Gastrocnemius medialis (tissue), 4 donors: ENCODE measurements at places on chromosomes 16 and 17. TPM values are rescaled to one million over a fixed set of nuclear protein-coding genes. Genes with fewer than 3 reads are reported as not detected.
A peak's percentile ranks its signal among the peaks of the same experiment; 100 is the strongest.

DNA sequence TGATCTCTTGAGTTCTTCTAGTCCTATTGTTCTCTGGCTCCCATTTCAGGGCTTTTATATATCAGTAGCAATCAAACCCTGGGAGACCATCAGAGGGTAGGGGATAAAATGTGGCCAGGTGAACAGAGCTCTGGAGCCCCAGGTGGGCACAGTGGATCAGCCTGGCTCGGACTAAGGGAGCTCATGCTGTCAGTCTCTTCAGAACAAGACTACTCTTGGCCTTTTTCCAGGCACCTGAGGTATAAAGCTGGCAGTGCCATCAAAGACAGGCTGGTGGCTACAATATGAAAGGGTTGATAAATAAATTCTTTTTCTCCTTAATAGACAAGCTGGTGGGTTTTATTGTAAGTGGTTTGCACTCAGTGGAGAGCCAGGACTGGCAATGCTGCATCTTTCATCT, 160.0 kb upstream of the CCL2 start:
- DNase-seq, result no peak
- no peaks in the 10 kb centered on the region for H3K27me3 ChIP-seq
- no peaks in the 10 kb centered on the region for H3K4me1 ChIP-seq
- no peak overlapping the region for H3K27ac ChIP-seq
- H3K4me3 ChIP-seq, result no peak overlapping the region

DNA sequence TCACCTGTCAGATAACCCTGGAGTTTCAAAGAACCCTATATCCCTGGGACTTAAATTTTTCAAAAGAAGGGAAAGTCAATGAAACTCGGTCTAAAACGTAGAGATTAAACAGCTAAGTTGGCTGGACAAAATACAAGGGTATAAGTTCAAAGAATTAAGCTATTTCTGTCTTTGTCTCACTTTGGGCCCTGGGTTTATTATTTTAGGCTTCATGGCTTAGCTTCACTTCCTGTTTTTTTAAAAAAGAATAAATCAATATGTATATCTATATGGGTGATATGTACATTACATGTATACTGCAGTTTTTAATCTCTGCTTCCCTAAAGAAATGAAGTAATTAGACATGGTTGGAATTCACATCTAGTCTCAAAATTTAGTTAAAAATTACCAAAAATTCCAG, 132.3 kb downstream of the TRIM37 start:
- DNase-seq, result no peak
- H3K27me3 ChIP-seq, result no peaks in the 10 kb centered on the region
- no peaks in the 10 kb centered on the region for H3K4me1 ChIP-seq
- no peak overlapping the region for H3K27ac ChIP-seq
- no peaks in the 10 kb centered on the region for H3K36me3 ChIP-seq
- H3K4me3 ChIP-seq, result no peak overlapping the region

DNA sequence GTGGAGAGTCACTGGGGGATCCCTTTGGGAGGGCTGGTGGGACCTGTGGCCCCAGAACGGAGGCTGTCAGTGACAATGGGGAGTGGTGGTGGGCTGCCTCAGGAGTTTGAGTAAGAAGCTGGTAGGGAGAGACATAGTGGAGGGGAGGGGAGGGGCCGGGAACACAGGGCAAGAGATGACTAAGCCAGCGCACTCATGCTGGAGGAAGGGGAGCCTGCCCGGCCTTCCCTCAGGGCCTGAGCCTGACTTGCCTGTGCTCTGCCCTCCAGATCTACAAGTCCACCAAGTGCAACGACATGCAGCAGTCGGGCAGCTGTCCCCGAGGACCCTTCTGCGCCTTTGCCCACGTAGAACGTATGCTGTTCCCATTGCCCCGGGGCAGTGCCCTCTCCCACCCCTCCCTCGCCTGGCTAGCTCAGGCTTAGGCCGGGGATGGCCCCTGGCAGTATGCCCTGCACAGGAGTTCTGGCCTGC, 29.3 kb downstream of the UNC13D start:
- no peak overlapping the region for H3K27ac ChIP-seq
- no peak for DNase-seq
- H3K27me3 ChIP-seq, result no peaks in the 10 kb centered on the region
- H3K4me1 ChIP-seq, result peaks cover 3% of the 10 kb centered on the region
- H3K36me3 ChIP-seq, result no peaks in the 10 kb centered on the region

GRCh38 chr17:14332331-14332730, 31.4 kb downstream of the HS3ST3B1 start:
- H3K4me3 ChIP-seq, result no peak overlapping the region
- no peaks in the 10 kb centered on the region for H3K36me3 ChIP-seq
- no peak overlapping the region for H3K27ac ChIP-seq
- no peak for DNase-seq

GRCh38 chr17:47281216-47281615, 27.6 kb downstream of the ITGB3 start:
- H3K4me3 ChIP-seq, result no peak overlapping the region
- H3K27ac ChIP-seq, result no peak overlapping the region
- H3K27me3 ChIP-seq, result no peaks in the 10 kb centered on the region
- peaks cover 40% of the 10 kb centered on the region for H3K4me1 ChIP-seq

- no peaks in the 10 kb centered on the region for H3K27me3 ChIP-seq
- no peaks in the 10 kb centered on the region for H3K4me1 ChIP-seq
- H3K4me3 ChIP-seq, result no peak overlapping the region
Observed at GRCh38 chr16:20285993-20286499, 41.3 kb downstream of the GP2 start.

- no peaks in the 10 kb centered on the region for H3K27me3 ChIP-seq
- no peaks in the 10 kb centered on the region for H3K36me3 ChIP-seq
- no peak overlapping the region for H3K4me3 ChIP-seq
- no peak for DNase-seq
- H3K27ac ChIP-seq, result peak overlapping the region; percentile 56
Observed at GRCh38 chr17:67390646-67391361, 13.7 kb downstream of the PITPNC1 start.

DNA sequence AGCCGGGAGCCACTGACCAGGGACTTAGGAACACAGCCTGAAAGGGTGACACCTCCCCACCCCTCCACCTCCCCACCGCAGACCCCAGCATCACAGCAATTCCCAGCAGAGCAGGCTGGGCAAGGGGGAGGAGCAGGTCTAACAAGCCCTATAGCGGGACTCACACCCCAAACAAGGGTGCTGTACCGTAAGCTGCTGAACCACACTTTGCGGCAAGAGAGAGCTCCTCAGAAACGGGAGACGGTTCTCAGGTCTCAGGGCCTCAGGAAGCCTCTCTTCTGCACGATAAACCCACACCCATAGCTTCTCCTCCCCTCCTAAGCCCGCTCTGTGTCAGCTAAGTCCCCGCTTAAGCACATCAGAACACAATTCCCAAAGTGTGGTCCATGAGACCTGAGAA, 11.7 kb upstream of the COTL1 start:
- no peak overlapping the region for H3K27ac ChIP-seq
- H3K36me3 ChIP-seq, result no peaks in the 10 kb centered on the region
- H3K27me3 ChIP-seq, result no peaks in the 10 kb centered on the region
- DNase-seq, result no peak
- H3K4me1 ChIP-seq, result no peaks in the 10 kb centered on the region

- no peaks in the 10 kb centered on the region for H3K4me1 ChIP-seq
- no peak overlapping the region for H3K4me3 ChIP-seq
- no peak overlapping the region for H3K27ac ChIP-seq
- no peaks in the 10 kb centered on the region for H3K27me3 ChIP-seq
Observed at GRCh38 chr16:86257546-86257945, 252.8 kb upstream of the FOXF1 start.

DNA sequence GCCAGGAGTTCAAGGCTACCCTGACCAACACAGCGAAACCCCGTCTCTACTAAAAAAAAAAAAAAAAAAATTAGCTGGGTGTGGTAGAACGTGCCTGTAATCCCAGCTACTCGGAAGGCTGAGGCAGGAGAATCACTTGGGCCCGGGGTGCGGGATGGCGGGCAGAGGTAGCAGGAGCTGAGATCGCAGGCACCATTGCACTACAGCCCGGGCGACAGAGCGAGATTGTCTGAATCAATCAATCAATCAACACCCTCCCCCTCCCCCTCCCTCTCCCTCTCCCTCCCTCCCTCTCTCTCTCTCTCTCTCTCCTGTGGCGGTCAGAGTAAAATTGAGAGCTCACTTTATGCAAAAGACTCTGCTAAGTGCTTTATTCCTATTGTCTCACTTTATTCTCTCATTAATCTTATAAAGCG, 1.2 kb downstream of the HSDL1 start:
- H3K36me3 ChIP-seq, result no peaks in the 10 kb centered on the region
- DNase-seq, result no peak
- no peaks in the 10 kb centered on the region for H3K27me3 ChIP-seq

DNA sequence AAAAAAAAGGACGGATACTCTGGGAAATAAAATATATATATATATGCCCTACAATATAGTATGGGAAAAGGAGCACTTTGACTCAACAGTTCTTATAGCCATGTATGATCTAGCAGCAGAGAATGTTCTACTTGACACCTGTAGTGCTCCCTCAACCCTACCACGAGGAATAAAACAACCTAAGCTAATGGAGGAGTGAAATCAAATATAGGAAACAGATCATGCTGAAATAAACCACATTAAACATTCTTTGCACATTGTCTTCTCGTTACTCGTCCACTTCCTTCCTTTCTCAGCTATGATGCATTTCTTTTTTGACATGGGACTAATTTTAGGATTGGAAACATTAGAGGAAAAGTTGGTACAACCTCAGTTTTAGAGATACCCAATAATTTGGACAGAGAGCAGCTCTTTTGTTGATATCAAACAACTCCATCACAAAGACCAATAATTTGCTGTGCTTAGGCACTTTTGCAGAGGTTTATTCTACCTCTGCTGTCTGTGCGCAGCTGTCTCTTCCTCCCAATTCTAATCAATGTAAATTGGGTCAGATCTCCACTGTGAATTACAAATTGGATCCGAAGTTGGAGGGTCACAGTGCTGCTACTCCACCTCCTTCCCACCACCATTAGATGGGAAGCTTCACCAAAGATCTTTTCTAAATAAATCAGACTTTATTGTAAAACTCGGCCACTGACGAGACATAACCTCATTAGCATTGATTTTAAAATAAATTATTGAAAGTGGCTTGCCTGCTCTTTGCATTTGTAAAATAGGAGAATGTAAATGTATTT, 65.8 kb downstream of the SNX11 start:
- no peak overlapping the region for H3K4me3 ChIP-seq
- H3K36me3 ChIP-seq, result no peaks in the 10 kb centered on the region
- no peaks in the 10 kb centered on the region for H3K27me3 ChIP-seq
- DNase-seq, result no peak
- no peak overlapping the region for H3K27ac ChIP-seq

DNA sequence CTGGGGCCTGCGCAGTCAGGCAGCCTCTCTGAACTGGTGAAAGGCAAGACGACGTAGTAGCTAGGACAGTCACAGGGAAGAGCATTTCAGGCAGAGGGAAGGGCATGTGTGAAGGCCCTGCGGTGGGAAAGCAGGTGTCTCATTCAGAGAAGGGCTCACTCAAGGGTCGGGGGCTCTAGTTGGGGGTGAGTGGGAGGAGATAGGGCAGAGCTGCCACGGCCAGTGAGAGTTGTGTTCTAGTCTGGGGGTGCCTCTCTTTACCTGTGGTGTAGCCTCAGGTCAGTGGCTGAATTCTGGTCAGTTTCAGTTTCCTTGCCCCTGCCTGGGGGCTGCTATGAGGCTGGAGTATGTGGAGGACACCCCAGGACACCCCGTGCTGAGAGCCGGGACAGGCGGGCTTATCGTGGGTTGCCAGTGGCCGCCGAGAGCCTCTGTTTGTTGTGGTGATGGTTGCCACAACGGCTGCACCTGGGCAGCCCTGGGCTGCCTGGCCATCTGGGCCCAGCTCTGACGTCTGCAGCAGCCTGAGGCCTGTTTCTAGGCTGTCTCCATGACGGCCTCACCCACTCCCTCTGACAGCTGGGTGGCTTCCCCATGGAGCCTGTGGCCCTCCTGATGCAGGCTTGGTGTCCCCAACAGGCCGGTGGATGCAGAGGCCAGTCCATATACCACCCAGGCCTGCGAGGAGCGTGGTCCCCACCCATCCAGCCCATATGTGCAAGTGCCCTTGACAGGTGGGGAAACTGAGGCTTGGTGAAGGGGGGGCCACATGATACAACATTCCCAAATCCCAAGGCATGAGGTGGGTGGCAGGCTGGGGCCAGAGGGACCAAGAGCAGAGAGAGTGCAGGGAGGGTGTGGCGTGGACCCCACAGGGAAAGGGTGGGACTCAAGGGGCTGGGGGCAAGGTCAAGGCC, 10.8 kb downstream of the MAP2K3 start:
- H3K27me3 ChIP-seq, result no peaks in the 10 kb centered on the region
- H3K36me3 ChIP-seq, result peaks cover 13% of the 10 kb centered on the region
- peaks cover 53% of the 10 kb centered on the region for H3K4me1 ChIP-seq
- peak; percentile 71 for DNase-seq
- peak overlapping the region; percentile 68 for H3K27ac ChIP-seq

- peaks cover 9% of the 10 kb centered on the region for H3K4me1 ChIP-seq
- DNase-seq, result no peak
- H3K4me3 ChIP-seq, result no peak overlapping the region
Observed at GRCh38 chr17:77649717-77650211, 308.7 kb upstream of the TNRC6C start.

DNA sequence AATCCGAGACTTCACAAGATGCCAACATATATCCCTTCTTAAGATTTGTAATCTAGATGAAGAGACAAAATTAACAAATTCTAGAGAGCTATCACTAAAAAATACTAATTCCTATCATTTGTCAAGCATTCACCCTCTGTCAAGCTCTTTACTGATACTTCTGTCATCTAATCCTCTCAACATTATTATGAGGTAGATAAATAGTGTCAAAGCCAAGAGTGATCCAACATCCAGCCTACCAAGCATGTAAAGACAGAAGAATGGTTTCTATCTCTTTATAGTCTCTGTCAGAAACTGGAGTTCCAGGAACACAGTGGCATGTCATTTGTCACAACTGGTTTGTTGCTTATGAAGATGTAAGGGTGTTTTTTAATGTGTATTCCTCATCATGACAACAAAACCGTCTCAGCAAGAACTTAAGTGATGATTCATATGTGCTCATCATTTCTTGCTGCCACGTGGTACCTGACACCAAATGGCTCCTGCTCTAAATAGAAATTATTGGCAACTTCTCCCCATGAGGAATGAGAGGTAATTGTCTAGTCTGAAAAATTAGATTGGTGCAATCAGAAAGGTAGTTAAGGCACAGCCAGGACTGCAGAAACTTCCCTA, 196.8 kb downstream of the TOX3 start:
- no peaks in the 10 kb centered on the region for H3K4me1 ChIP-seq
- H3K27me3 ChIP-seq, result no peaks in the 10 kb centered on the region
- H3K4me3 ChIP-seq, result no peak overlapping the region

DNA sequence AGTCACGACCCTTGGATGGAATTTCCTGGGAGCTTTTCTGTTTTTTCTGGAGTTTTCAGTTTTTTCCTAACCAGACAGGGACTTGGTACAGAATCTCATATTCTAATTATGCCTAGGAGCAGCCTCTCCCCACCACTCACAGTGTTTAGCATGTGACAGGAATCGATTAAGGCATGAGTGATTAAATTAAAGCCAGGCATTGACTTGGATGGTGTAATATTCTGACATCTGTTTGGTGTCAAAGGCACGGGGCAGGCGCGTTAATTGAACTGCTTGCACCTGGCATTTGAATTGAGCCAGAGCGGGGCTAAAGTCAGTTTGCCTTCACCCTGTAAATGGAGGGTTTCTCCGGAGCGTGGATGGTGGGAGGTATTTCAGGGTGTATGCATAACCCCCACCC, 11.9 kb downstream of the MAPT start:
- H3K36me3 ChIP-seq, result no peaks in the 10 kb centered on the region
- peaks cover 82% of the 10 kb centered on the region for H3K4me1 ChIP-seq
- no peak overlapping the region for H3K4me3 ChIP-seq
- no peak for DNase-seq

The IRX5 gene
- total RNA-seq, result 1.9 TPM

The CPHXL2 gene
- total RNA-seq, result not detected

The KRT9 gene
- not detected for total RNA-seq

The DPEP2 gene
- not detected for total RNA-seq

The BCO1 gene
- not detected for total RNA-seq

The KIFC3 gene
- 12.0 TPM for total RNA-seq

The UNKL gene
- 31.8 TPM for total RNA-seq

The FOXF1 gene
- not detected for total RNA-seq
